ENCODE measurements at places on chromosomes 11 and 22.

GRCh38 chr11:32821917-32822560, 7.7 kb upstream of the PRRG4 start:
- DNase-seq, result no peak

GRCh38 chr22:42262964-42263363, 7.5 kb downstream of the TCF20 start:
- no peak for DNase-seq

- no peak for DNase-seq
Observed at GRCh38 chr11:78649361-78650215, 74.9 kb upstream of the NARS2 start.

DNA sequence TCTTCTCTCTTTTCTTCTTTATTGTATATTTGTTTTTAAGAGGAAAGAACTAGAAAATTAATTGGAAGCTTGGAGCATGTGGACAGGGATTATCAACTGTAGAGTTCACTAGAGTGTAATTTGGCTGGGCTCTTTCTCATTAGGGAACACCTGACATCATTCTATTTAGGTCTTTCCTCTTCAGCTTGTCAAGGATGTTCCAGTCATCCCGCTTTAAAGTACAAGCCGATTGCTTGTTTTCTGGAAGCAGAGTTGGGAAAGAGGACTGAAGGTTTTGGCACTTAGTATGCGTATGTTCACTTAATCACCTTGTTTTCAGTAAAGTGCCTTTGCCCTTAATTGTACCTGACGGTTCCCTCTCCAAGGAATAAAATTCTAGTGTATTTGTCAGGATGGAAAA, 111.6 kb downstream of the WNT11 start:
- DNase-seq, result no peak

DNA sequence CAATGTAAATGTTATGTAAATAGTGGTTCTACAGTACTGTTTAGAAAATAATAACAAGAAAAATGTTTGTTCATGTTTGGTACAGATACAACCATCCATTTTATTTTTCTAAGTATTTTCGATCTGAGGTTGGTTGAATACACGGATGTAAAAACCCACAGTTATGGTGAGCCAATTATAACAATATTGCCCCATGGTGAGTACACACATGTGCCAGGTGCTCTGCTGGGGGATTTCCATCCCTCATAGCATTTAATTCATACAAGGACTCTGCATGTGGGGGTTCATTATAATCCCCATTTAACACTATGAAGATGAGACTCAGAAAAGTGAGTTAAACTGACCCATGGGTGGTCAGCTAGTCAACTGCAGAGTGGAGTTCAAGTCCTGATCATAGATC, 23.3 kb upstream of the TTC28 start:
- DNase-seq, result no peak

DNA sequence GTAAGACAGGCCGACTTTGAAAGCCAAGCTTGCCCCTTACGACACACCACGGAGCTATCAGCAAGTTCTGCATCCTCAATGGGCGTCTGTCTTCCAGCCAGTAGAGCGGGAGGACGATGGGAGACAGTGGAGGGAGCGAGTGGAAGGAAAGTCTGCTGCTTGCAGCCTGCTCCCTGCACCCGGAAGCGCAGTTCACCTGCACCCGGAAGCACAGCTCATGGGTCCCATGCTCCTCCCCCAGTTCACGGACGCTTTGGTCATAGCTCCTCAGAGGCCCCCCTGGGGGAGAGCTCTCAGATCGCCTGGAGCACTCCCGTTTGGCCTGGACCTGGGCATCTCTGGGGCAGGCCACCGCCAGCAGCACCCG, 51.3 kb downstream of the FBLN1 start:
- no peak for DNase-seq

DNA sequence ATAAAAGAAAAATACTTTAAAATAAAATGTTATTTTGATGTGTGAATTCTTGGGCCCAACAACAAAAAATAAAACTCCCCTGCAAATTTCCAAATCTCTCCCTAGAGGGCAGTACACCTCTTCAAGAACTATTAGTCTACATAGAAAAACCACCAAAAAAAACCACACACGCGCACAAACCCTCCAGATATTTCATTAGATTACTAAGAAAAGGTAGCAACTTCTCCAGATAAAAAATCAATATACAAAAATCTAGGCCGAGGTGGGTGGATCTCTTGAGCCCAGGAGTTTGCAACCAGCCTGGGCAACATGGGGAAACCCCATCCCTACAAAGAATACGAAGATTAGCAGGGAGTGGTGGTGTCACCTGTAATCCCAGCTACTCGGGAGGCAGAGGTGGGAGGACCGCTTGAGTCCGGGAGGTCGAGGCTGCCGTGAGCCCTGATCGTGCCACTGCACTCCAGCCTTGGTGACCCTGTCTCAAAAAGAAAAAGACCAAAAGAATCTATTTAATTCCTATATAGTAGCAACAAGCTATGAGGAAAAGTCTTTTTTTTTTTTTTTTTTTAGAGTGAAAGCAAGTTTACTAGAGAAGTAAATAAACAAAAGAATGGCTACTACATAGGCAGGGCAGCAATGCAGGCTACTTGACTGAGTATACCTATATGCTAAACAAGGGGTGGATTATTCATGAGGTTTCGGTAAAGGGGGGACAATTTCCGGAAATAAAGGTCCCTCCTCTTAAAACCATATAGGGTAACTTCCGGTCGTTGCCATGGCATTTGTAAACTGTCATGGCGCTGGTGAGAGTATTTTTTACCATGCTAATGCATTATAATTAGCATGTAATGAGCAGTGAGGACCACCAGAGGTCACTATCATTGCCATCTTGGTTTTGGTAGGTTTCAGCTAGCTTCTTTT, 13.1 kb downstream of the B3GNT6 start:
- DNase-seq, result peak; percentile 90

DNA sequence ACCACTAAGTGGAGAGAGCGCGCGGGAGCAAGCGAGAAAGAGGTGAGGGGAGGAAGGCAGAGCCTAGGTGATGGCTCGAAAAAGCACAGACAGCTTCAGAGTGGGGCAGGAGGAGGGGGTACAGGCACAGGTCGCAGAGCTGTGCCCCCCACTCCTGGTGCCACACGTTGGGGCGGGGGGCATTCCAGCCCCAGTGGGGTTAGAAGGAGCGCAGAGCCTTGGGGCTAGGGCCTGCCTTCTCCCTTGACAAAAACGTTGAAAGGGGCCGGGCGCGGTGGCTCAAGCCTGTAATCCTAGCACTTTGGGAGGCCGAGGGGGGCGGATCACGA, 41.6 kb upstream of the ISX start:
- no peak for DNase-seq

DNA sequence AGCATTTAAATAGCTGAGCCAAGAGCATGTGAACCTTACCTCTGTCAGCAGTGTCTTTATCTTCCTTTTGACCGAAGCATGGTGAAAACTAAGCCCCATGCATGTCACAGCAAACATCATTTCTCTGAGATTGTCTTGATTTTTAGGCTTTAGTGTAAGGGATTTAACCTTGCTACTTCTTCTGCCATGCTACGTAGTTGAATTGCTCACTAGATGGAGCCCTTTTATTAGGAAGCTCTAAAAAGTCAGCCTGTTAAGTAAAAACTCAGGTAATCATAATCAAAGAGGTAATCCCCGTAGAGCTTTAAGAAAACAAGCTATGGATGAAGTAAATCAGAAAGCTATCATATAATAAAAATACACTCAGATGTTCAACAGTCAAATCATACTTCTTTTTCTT, 149.5 kb downstream of the PGR start:
- peak; percentile 43 for DNase-seq

- no peak for DNase-seq
Observed at GRCh38 chr11:124829986-124830385, 29.8 kb upstream of the MSANTD2 start.

DNA sequence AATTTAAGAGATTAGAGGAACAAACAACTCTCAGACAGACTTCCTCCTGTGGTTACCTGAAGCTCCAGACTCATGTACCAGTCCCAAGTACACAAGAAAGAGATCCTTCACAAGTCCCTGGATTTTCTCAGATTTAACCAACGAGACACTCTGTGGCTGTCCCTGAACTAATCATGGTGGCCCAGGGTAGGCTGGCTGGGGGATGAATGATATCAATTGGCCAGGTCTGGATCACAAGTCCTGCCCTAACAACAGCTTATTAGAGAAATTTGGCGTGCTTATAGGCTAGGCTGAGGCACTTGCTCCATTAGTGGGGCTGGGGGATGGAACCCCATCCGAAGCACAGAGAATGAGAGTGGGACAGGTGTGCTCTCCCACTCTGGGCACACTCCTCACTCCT, 22.1 kb downstream of the HEPHL1 start:
- no peak for DNase-seq

GRCh38 chr11:115167456-115167855, 336.8 kb downstream of the CADM1 start:
- DNase-seq, result no peak

DNA sequence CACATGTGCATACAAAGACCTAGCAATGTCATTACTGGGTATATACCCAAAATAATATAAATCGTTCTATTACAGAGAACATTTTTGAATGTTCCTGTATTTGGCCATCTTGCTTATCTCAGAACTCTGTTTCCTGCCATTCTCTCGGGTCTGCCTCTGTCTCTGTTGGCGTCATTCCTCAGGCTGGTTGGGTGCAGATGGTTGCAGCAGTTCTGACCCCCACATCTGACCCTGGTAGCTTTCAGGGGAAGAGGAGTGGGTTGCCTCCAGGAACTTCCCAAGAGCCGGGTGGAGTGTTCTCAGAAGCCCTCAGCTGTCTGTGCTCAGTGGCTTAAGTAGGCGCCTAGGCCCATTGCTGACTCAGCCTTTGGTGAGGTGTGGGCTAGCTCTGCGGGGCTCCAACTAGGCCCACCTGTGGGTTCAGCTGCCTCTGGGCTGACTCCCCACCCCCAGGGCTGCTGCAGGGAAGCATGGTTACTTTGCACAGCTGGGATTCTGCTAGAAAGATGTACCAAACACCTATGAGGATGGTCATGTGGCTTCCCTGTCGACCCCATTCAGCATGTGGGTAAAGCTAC, 114.0 kb downstream of the TBC1D22A start:
- DNase-seq, result no peak

GRCh38 chr11:36265793-36266628, 23.2 kb downstream of the COMMD9 start:
- peak; percentile 35 for DNase-seq

- no peak for DNase-seq
Observed at GRCh38 chr11:62925308-62925707, 4.1 kb upstream of the CHRM1 start.

GRCh38 chr22:39703928-39704639, 133.5 kb downstream of the CACNA1I start:
- DNase-seq, result no peak
